ENCODE measurements at places on chromosomes 16 and 17.

DNA sequence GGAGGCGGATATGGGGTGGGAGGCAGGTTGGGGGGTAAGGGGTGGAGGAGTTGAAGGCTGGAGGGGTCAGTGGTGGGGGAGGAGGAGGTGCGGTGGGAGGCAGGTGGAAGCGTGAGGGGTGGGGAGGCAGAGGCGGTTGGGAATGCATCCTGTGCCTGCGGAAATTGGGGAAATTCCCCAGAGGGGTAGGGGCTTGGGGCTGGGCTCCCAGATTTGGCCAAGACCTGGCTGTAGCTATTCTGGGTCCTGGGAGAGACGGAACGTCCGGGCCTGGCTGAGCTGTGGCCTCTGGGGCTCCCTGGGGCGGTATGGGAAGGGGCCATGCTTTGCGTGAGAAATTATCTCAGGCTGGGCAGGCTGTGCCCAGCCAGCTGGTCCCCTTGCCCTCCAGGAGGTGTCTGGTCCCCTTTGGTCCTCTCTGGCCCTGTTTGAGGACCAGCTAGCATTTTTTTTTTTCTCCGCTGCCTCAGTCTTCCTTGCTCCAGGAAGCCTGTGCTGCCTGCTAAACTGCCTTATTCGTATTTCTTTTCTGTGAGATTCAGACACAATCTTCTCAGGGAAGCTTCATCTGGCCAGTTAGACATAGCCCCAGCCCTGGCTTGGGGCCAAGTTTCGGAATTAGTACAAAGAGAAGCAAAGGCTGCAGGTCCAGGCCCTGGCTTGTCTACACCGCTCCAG, 7.3 kb upstream of the TRPV2 start:
- DNase-seq, result no peak

DNA sequence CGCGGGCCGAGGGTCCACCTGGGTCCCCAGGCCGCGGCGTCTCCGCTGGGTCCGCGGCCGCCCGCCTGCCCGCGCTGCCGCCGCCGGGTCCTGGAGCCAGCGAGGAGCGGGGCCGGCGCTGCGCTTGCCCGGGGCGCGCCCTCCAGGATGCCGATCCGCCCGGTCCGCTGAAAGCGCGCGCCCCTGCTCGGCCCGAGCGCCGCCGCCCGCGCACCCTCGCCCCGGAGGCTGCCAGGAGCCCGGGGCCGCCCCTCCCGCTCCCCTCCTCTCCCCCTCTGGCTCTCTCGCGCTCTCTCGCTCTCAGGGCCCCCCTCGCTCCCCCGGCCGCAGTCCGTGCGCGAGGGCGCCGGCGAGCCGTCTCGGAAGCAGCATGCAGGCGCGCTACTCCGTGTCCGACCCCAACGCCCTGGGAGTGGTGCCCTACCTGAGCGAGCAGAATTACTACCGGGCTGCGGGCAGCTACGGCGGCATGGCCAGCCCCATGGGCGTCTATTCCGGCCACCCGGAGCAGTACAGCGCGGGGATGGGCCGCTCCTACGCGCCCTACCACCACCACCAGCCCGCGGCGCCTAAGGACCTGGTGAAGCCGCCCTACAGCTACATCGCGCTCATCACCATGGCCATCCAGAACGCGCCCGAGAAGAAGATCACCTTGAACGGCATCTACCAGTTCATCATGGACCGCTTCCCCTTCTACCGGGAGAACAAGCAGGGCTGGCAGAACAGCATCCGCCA, 504 bp downstream of the FOXC2 start:
- DNase-seq, result no peak

- DNase-seq, result no peak
These were observed 39.0 kb downstream of the CUEDC1 start for GRCh38 chr17:57915985-57916757.

DNA sequence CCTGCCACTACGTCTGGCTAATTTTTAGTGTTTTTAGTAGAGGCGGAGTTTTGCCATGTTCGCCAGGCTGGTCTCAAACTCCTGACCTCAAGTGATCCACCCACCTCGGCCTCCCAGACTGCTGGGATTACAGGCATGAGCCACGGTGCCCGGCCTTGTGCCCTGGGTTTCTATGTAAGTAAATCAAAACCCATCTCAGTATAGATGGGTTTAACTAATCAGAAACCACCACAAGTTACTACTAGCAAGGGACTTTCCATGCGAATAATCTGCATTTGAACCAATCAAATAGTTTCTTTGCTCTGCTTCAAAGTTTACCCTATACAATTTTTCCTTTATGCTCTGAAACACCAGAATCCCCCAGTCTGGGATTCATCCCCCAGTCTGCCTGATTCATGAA, 16.5 kb upstream of the EIF1 start:
- no peak for DNase-seq

- DNase-seq, result no peak
These were observed 19.2 kb downstream of the FLOT2 start for GRCh38 chr17:28878158-28878910.

GRCh38 chr16:47991491-47991890, 164.3 kb downstream of the ABCC12 start:
- DNase-seq, result no peak

GRCh38 chr17:19313746-19314651, 48.5 kb downstream of the B9D1 start:
- no peak for DNase-seq

GRCh38 chr17:27295945-27296344, 2.0 kb downstream of the WSB1 start:
- no peak for DNase-seq

DNA sequence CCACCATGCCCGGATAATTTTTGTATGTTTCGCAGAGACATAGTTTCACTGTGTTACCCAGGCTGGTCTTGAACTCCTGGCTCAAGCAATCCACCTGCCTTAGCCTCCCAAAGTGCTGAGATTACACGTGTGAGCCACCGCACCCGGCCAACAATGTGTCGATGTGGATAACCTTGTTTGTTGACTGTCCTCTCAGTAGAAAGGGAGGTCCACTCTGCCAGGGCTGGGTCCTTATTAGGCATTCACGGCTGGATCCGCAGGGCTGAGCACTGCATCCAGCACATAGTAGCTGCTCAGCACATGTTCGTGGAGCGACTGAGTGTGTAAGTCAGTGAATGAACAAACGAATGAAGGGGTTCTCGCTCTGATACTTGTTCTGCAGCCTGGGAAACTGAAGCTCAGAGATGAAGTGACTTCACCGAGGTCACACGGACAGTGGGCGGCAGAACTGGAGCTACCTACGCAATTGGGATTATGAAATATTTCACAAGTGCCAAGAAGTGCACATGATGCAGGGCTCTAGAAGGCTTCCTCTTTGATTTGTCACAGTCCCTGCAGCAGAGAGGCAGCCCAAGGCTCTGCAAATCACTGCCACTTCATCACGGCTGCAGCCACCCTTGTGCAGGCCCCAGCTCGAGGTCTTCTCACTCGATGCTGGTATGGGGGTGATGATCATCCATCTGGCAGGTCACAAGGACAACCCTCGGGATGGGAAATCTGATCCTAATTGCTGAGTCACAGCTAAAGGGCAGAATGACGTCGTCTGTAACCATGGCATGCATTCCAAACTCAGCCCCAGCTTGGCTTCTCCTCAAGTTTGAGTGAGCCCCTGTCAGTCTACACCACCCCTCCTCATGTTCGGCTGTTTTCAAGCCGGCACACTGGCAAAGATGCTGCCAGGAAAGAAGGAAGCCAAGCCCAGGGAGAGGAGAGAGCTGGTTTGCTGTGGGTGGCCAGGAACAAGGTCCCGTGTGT, 28.0 kb upstream of the SNN start:
- no peak for DNase-seq

DNA sequence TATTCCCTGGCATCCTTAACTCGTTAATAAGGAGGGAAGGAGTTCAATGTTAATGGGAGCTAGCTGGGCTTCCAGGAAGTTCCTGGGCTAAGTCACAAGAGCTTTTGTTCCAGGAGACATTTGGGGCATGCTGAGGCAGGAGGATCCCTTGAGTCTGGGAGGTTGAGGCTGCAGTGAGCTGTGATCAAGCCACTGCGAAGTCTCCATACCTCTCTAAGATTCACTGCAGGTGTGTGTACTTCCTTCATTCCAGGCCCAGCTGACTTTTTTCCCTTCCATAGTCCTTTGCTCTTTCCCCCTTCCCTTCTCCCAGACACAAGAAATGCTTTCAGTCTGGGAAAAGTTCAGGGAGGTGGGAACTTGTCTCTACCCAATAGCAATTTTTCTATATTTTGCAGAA, 489.8 kb downstream of the NPIPA7 start:
- DNase-seq, result no peak

DNA sequence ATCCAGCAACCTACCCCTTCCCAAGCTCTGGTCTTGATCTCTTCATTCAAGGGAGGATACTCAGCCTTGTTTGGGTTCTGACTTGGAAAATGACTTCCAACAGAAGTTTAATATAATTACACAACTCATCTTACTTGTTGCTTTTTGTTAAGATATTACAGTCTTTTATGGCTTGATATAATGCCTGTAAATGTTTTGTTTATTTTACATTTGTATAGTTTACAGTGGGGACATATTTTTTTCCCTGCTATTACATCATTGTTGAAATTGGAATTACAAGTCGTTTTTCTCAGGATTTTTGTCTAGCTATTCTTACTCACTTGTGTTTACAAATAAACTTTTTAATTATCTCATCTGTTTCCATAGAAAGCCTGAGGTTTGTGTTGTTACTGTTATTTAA, 436.0 kb downstream of the CNTNAP4 start:
- no peak for DNase-seq

DNA sequence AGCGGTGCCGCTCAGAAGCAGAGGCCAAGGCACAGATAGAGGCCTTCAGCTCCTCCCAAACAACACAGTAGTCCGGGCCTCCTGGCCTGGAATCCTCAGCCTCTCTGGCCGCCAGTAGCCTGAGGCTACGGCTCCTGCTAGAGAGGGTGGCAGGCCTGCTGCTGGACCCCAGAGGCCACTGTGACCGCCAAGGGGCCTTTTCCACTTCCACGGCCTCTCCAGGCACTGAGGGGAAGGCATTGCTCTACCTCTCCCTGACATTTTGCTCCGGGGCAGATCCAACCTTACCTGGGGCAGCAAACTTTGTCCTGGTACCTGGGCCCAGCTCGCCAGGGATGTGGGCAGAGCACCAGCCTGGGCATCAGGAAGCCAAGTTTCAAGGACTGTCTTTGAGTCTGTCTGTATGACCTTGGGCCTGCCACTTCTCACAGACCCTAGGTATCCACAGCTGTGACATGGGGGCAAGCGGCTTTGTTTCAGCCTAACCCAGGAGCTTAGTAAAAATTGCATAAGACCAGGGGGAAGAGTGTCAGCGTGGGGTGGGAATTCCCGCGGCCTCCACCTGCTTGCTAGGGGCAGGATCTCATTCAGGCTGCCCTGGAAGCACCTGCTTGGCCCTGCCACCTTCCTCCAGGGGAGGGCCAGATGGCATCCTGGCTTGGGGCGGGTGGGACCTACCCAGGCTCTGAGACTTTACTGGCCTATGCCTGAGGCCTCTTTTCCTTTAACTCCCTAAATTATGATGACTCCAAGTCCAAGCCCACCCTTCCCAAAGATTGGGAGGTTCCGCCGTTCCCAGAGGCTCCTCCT, 33.2 kb downstream of the ADGRG5 start:
- no peak for DNase-seq

GRCh38 chr17:76261421-76262215, 3.5 kb upstream of the UBALD2 start:
- no peak for DNase-seq

DNA sequence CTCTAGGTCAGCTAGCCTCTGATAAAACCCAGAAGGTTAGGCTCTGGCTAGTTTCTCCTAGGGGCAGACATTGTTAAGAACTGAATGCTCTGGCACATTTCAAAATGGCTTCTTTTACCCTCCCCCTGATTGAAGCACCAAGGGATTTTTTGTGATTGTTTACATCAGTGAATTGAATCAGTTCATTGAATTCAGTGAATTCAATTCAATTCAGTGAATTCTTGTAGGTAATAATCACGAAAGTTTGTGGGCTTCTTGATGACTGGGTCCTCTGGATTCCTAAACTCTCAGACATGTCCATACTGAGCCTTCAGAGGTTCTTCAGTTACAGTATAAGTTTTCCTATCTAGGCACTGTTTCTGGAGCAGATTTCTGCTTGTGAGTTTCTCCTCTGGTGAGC, 135.2 kb upstream of the ELAC2 start:
- no peak for DNase-seq

DNA sequence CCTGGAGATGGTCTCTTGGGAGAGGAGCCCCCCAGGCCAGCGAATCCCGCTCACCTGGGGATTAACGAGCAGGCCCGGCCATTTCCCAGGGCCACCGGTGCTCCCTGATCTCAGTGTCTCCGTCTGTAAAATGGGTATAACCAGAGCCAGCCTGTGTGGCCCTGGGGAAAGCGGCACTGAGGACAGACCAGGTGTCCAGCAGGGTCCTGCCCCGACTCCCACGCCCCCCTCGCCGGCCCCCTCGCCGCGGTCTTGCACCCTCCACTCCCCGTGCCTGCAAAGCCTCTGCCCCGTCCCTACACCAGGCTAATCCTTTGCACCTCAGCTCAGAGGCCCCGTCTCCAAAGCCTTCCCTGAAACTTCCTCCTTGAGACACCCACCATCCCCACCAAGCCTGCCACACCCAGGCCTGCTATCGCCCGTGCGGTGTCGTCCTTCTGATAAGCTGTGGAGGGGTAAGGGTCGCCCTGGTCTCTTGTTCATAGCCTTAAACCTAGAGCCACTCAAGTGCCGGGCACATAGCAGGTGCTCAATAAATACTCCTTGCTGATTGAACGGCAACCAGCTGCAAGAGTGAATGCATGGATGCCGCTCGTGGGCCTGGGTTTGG, 259.1 kb downstream of the C16orf95 start:
- no peak for DNase-seq

GRCh38 chr17:83103200-83103942, 24.0 kb downstream of the METRNL start:
- DNase-seq, result no peak

- no peak for DNase-seq
These were observed 151.9 kb downstream of the MSI2 start for GRCh38 chr17:57408071-57408811.

DNA sequence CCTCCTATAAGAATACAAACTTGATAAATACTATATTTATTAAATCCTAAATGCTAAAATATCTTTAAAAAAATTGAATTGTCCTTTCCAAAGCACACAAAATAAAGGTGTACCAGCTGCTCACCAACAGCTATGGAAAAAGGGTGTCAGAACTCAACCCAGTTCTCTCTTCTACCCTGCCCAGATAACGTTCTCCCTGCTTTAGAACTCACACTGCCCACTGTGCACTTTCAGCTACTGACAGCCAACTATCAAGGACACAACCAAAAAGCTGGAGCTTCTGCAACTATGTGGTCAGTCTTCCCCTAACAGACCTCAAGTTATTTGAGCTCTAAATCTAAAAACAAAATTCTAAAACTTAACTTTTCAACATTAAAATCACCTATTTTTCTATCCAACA, 13.7 kb downstream of the AP1G1 start:
- no peak for DNase-seq

DNA sequence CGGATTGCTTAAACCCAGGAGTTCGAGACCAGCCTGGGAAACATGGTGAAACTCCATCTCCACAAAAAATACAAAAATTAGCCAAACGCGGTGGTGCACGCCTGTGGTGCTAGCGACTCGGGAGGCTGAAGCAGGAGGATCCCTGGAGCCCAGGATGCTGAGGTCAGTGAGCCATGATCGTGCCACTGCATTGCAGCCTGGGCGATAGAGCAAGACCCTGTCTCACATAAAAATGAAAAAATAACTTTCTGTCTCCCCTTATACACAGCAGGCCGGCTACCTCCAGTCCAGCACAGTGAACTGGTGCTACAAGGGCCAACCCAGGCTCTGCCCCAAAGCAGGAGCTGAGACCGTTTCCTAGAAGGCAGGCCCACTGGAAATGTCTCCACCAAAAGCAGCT, 59.7 kb downstream of the YWHAE start:
- DNase-seq, result no peak

GRCh38 chr17:73342050-73342522, 30.3 kb upstream of the CDC42EP4 start:
- no peak for DNase-seq
